ENCODE measurements at places on chromosomes 13 and 19. TPM values are rescaled to one million over a fixed set of nuclear protein-coding genes. Genes with fewer than 3 reads are reported as not detected.

- DNase-seq = no peak
Measured at GRCh38 chr13:65264066-65264465, 1966.1 kb downstream of the PCDH9 start.

- no peak for DNase-seq
Measured at GRCh38 chr13:91142572-91142971, 204.9 kb upstream of the MIR17HG start.

- peak; percentile 70 for DNase-seq
Measured at GRCh38 chr19:2315818-2316353, 7.9 kb upstream of the LINGO3 start.

DNA sequence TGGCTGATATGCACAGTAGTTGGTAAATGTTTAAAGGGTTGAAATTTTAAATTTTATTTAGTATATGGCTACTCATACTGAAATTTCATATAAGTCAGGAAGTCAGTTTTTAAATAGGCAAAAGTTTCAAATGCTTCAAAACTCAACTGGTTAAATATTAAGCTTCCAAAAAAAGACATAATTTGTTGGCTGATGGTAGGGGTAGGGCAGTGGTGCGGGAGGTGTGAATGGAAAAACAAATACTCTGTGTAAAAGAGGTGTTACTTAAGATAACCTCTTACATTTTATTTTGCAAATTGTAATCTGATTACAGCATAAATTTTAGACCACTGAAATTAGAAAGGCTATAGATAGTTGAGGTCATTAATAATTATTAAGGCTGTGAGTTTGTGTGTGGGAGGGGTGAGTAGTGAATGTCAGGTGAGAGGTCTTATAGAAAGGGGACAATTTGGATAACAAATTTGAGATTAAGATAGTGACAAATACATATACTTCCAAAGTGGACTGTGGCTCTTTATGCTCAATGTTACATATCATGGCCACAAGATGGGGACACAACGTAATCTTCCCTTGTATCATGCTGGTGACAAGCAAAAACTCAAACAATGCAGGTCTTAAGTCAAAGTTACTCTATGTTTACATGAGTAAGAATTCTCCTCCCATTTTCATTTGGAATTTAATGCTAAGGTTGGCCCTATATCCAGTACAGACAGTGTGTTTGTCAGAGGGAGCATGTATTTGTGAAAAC, 36.6 kb upstream of the OXGR1 start:
- DNase-seq = peak; percentile 10

The CNN2 gene
- 93.6 TPM for total RNA-seq

- no peak for DNase-seq
Measured at GRCh38 chr13:32829676-32830335, 186.4 kb upstream of the KL start.

GRCh38 chr13:48728226-48728625, 74.5 kb downstream of the CYSLTR2 start:
- DNase-seq = no peak

The PROZ gene
- total RNA-seq = not detected

GRCh38 chr13:113425941-113426590, 27.2 kb downstream of the ADPRHL1 start:
- no peak for DNase-seq

DNA sequence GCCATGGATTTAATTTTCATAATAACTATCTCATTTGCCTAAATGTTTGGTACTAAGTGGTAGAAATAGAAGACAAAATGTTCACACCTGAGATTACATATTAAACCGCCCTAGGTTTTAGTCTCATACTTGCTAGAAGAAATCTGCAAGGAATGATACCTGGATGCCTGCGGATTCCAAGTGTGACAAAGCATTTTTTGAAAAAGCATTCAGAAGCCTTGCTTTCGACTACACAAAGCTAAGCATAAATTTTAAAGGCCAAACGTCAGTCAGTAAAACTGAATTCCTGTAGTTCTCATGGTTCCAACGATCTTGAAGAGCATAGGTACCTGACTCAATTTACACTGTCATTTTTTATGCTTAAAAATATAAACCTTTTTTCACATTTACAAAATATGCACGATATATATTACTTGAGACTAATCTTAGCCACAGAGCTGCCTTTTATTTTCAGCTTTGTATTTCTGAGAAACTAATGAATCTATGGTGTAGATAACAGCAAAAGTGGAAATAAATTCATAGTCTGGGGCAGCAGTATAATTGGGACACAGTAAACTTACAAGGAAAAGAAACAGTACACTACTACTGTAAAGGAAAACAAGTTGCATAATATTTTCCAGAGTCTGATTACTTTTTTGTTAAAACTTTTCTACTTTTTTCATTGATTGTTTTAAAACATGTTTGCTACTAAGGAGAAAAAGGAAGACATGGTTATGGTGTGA, 1.2 kb upstream of the LRRC63 start:
- no peak for DNase-seq

- no peak for DNase-seq
Measured at GRCh38 chr13:30845297-30846214, 60.5 kb upstream of the MEDAG start.

- DNase-seq = no peak
Measured at GRCh38 chr19:313988-314815, 23.0 kb upstream of the PLPP2 start.

GRCh38 chr13:95387733-95388207, 86.5 kb upstream of the ABCC4 start:
- DNase-seq = no peak

The CYP2A7 gene
- total RNA-seq = not detected

The STARD13 gene
- 19.3 TPM for total RNA-seq

The PSG2 gene
- not detected for total RNA-seq

GRCh38 chr13:108020027-108020426, 195.3 kb downstream of the LIG4 start:
- DNase-seq = no peak

The FGF21 gene
- total RNA-seq = not detected

GRCh38 chr13:93231867-93232266, 5.3 kb downstream of the GPC6 start:
- no peak for DNase-seq

DNA sequence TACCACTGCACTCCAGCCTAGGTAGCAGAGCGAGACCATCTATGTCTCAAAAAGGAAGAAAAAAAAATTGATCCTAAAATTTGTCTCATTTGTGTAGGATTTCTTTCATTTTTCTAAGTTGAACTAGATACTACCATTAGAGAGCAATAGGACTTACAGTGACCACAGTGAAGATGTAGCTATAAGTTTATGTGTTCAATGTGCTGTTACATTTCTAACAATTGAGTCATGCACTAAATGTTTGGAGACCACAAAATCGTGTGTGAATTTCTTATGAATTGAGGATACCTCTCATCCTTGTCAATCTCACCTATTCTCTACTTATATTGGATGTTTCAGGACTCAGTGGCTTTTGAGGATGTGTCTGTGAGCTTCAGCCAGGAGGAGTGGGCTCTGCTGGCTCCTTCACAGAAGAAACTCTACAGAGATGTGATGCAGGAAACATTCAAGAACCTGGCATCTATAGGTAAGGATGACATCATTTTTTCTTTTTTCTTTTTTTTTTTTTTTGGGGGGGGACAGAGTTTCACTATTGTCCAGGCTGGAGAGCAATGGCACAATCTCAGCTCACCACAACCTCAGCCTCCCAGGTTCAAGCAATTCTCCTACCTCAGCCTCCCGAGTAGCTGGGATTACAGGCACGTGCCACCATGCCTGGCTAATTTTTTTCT, 12.8 kb downstream of the ZNF791 start:
- no peak for DNase-seq

The GGN gene
- total RNA-seq = under 0.01 TPM

DNA sequence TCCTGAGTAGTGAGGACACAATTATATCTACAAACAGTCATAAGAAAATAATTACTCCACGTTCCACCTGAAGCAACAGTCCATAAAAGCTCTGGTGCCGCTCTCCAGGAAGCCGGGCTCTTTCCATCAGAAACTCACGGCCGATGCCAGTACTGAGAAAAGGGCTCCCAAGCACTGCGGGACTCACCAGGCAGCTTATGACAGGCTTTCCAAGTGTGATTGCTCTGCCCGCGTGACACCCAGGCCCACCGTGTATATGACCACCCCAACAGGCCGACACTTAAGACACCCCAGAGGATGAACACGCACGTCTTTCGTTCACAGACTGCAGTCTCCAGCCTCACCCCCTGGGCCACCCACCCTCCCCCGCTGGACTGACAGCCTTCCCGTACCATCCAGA, 199.0 kb downstream of the UQCRFS1 start:
- DNase-seq = no peak

DNA sequence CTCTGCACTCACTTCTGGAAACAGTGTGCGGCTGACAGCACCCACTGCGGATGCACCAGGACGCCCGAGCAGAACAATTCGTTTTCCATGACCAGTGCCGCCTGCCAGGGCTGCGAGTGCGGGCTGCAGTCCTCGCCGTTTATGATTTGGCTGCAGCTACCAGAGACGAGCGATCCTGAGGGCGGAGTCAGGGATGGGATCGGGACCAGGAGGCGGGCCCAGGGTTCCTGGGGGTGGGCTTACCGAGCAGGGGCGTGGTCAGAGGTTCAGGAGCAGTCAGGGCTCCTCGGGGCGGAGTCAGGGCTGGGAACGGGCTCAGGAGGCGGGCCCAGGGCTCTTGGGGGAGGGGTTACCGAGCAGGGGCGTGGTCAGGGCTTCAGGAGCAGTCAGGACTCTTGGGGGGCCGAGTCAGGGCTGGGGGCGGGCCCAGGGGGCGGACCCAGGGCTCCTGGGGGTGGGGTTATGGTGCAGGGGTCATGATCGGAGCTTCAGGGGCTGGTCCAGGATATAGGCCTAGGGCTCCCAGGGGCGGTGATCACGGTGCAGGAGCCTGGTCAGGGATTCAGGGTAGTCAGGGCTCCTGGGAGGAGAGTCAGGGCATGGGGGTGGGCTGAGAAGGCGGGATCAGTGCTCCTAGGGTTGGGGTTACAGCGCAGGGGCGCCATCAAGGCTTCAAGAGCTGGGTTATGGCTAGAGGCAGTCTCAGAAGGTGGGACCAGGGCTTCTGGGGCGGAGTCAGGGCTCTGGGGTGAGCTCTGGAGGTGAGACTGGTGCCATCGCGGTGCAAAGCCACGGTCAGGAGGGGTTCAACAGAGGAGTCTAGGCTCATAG, 1.7 kb downstream of the KLK4 start:
- DNase-seq = peak; percentile 62

GRCh38 chr19:14949876-14950275, 8.6 kb downstream of the OR7C2 start:
- DNase-seq = no peak

GRCh38 chr13:100512422-100512821, 76.2 kb downstream of the GGACT start:
- DNase-seq = peak; percentile 38

The VN1R4 gene
- not detected for total RNA-seq

GRCh38 chr19:46620716-46621115, 4.2 kb downstream of the PTGIR start:
- DNase-seq = no peak

DNA sequence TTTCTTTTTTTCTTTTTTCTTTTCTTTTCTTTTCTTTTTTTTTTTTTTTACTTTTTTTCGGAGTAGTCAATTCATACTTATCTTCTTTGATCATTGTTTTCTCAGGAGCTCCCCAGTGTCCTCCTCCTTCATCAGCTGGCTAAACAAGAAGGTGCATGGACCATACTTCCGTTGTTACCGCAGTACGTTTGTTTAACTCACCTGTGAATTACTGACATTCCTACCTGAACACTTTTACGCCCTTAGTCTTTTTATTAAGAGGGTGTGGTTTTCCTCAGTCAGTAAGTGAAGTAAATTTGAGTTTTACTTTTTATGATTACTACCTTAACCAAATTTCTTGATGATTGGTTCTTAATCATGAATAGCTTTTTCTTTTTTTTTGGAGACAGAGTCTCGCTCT, 47.1 kb downstream of the B3GLCT start:
- no peak for DNase-seq

- no peak for DNase-seq
Measured at GRCh38 chr13:42113478-42113877, 65.0 kb downstream of the DGKH start.

DNA sequence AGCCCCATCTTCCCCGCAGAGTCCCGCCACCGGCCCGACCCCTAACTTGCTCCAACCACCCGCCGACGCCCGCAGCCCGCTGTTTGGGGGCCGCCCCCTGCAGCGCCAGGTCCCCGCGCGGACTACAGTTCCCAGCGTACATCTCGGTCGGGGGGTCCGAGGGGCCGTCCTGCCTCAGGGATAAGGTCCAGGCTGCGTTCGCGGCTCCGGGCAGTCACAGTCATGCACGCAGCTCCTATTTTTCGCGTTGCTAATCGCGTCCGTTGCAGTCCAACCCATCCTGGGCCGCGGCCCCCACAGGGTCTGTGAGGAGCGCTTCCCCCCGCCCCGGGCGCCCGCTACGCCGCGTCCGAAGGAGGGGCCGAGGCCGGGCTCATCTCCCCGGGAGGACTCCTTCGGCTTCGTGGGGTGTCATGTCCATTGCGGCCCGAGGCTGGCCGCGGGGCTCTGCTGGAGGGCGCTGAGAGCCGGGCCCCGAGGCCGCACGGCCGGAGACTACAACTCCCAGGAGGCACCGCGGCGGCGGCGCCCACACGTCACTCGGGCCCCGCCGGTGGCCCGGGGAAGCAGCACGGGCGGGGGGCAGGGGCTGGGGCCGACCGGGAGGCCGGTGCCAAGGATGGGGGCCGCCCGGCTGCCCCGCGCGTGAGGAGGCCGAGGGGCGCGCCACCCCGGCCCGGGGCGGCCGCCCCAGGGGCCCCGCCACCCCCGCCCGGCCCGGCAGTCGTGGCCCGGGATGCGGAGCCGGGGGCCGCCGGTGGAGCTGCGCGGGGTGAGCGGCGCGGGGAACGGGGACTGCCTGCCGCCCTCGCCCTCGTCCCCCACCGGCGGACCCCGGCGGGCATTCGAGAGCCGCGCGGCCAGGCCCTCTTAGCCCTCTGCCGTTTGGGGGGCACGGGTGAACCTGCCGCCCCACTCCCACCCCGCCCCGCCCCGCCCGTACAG, at the start of gene MAP3K10:
MAP3K10 (plus strand) TSS at position 536 of the 945 bp plus-strand sequence. CDS start 606 bp downstream, outside the sequence.
- no peak for DNase-seq

DNA sequence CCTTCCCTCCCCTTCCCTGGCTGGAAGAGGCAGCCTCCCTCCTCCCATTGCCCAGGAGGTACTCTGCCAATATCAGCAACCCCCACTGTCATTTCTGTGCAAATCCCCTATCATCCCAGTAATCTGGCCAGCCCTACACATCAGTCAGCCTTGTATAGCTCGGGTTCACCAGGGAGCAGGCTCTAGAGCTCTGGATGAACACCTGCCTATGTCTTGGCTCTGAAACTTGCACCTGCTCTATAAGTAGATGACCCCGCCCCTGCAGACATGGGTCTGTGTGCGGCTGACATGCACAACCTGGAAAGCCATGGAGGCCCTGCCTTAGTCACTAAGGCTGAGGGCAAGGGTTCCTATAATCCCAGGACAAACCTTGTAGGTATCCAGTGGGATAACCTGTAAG, 1042.9 kb downstream of the UQCRFS1 start:
- no peak for DNase-seq

- no peak for DNase-seq
Measured at GRCh38 chr19:51036519-51036918, 1.7 kb upstream of the KLK12 start.

DNA sequence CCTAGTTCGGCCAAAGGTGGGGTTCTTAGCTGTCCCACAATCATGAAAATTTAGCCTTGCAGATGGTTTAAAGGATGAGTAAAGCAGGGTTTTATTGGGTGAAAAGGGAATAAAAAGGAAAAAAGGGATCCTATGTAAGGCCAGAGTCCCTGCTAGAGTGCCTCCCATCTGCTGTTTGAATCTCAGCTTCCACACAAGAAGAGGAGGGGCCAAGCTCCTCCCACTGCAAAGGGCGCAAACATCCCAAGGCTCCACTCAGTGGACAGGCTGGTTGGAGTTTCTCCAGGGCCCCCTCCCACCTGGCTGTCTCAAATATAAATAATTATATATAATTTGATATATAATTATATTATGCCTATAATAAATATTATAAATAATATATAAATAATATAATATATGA, 1272.1 kb upstream of the PCDH20 start:
- no peak for DNase-seq

The CFD gene
- total RNA-seq = 2.2 TPM
